ENCODE measurements at places on chromosomes 2 and 18.

- DNase-seq, result no peak
Observed at GRCh38 chr2:8855010-8855409, 17.6 kb upstream of the KIDINS220 start.

GRCh38 chr18:10304853-10305252 lies 149.6 kb upstream of the APCDD1 start:
- DNase-seq, result no peak

GRCh38 chr2:145012214-145012670 lies 492.3 kb upstream of the ZEB2 start:
- no peak for DNase-seq

GRCh38 chr2:190138032-190138431 lies 75.5 kb upstream of the MSTN start:
- DNase-seq, result no peak

DNA sequence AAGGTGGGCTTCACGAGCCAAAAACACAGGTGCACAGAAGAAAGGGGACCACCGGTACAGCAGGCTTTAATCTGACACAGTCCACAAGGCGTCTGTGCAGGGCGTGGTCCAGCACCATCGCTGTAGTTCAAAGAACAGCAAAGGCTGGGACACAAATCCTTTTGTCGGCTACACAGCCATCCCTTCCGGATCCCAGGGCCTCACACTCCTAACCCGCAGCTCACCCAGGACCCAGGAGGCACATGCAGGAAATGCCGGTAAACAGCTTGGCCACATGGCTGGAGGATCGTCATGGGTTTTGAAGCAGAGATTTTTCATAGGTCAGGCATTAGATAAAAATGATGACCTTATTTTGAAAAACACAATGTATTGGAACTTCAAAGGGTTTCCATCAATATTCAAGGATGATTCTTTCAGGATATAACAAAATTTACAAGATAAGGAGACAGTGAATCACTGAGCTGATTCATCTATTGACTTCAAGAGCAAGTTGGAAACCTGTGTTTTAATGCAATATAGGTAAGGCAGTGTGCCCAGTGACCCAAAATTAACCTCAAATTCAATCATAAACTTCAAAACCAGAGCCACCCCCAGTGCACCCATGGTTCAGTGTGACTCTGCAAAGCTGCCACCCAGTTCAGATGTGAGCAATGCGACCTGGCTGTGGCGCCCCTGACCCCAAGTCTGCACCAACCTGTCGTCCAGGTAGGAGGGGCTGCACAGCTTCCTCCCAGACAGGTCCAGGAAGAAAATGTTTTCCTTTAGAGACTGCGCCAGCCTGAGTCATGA lies 74.4 kb downstream of the TMEM18 start:
- no peak for DNase-seq

- no peak for DNase-seq
Observed at GRCh38 chr2:57881998-57882888, 164.4 kb upstream of the VRK2 start.

GRCh38 chr2:38037757-38038621 lies 38.0 kb downstream of the CYP1B1 start:
- DNase-seq, result no peak

GRCh38 chr18:73880387-73880786 lies 267.2 kb downstream of the FBXO15 start:
- no peak for DNase-seq

DNA sequence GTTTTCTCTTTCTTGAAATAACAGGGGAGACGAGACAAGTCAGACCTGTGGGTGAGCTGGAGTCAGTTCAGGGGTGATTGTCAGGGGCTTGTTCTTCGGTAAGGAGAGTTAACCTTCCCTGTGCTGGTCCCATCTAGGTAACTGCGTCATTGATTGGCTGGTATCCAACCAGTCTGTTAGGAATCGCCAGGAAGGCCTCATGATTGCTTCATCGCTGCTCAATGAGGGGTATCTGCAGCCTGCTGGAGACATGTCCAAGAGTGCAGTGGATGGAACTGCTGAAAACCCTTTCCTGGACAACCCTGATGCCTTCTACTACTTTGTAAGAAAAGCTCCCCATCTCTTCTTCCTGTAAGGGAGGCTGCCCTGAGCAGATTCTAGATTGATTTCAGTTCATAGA lies 21.3 kb downstream of the PLEK start:
- no peak for DNase-seq

Measured in amygdala (tissue), 56 donors.